T-helper 17 cell (primary cell): ENCODE measurements at places on chromosomes 7 and 10.

- no peak for DNase-seq
These were observed 77.1 kb downstream of the MAP3K8 start for GRCh38 chr10:30510932-30511700.

- DNase-seq, result no peak
These were observed 193.6 kb downstream of the MAD1L1 start for GRCh38 chr7:2038931-2039728.

DNA sequence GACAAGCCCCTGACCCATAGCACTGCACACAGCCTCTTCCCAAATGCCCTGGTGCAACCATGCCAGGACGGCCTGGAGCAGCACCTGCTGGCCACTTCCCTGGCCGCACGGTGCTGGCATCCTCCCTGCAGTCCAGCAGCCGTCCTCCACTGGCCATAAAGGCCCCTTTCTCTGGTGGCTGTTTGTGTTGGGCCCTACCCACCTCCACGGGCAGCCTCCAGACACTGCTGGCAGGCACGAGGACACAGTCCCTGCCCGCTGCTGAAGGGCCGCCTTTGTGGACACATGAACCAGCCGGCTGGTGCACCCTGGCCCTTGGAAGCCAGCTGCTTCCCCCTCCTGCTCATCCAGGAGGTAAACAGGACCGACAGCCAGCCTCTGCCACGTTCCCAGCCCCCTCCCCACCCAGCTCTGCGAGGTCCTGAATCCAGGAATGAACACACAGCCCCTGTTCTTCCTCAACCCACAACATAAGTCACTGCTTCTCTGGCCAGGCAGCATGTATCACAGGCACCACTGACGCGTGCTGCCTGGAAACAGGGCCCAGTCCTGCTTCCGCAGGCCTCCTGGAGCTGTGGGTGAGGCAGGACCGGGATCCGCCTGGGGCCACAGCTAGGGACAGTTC lies 43.8 kb downstream of the SPOCK2 start:
- no peak for DNase-seq

DNA sequence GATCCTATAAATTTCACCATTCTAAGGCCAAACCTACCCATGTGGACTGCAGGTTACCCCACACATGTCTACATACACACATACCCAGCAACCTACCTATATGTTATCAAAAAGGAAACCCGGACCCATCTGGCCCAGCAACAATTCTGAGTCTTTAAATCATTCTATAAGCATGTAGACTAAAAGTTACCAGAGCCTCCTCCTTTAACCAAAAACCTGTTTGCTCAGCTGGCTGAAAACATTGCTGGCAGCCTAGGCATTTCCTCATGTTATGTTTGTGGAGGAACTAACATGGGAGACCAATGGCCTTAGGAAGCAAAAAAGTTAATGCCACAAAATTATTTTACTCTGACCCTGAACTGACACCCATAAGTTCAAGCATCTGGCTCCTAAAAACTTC lies 5.3 kb upstream of the ADCK2 start:
- DNase-seq, result no peak

- DNase-seq, result no peak
These were observed 10.5 kb upstream of the HYCC1 start for GRCh38 chr7:23024454-23024853.

DNA sequence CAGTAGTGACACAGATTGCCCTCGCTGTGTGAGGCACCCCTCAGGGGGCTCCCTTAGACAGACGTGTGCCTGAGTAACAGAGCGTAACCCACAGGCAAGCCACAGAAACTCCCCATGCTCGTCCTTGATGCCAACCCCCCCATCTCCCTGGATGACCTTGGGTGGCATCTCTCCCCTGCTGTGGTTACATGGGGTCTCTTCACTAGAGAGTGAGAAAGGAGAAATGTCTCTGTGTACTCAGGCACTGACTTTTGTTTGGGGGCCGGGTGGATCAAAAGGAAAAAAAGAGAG lies 1.1 kb upstream of the ASB10 start:
- DNase-seq, result no peak

DNA sequence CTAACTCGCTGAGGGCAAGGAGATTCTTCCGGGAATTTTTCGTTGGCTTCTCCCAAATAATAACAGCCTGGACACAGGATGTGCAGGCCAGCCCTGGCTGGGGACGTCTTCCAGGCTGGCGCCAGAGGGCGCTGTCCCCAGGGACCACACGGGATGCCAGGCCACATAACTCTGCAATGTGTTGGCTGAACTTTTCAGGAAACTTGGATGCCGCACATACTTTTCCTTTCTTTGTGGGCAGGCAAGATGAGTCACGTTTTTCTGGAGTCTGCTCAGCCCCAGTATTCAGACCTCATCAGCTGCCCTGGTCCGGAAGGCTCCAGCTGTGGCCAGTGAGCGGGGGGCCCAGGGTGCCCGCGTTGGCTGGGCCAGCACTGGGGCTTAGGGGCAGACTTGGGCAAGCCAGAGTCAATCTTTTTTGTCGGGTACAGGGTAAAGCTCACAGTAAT lies 122.7 kb downstream of the PRKAG2 start:
- DNase-seq, result no peak

GRCh38 chr10:72263613-72264241 lies 10.0 kb upstream of the DDIT4 start:
- DNase-seq, result peak; percentile 32

DNA sequence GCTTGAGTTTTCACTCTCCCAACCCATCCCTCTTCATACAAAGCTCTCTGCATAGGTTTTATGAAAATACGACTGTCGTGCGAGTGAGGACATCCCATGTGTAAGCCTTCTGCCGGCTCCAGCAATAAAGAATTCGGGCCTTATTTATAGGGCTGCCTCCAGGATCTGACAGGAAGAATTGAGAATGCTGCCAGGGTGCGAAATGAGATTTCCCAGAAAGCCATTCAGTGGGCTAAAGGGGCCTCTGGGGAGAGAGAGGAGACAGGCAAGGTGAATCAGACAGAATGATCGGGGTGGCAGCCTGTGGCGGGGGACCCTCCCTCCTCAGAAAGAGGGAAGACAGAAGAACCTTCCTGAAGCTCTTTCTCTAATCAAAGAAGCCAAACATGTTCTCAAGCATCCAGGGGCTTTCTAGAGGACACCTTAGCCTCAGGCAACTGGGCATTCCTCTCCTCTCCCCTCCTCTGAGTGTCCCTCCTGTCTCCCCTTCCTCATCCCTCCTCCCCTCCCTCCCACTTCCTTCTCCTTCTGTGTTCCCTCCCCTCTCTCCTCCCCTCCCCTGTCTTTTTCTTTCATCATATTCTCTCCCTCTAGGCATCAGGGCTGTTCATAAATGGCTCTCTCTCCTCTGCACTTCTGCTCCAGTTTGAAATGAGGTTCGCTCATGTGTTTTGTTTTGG lies 410.9 kb downstream of the TYW1 start:
- no peak for DNase-seq

- DNase-seq, result no peak
These were observed 128.1 kb downstream of the ZNF438 start for GRCh38 chr10:30903397-30904138.

- no peak for DNase-seq
These were observed 196.6 kb downstream of the DIP2C start for GRCh38 chr10:492836-493235.

GRCh38 chr7:149627911-149628310 lies 130.3 kb upstream of the ZNF746 start:
- DNase-seq, result no peak

DNA sequence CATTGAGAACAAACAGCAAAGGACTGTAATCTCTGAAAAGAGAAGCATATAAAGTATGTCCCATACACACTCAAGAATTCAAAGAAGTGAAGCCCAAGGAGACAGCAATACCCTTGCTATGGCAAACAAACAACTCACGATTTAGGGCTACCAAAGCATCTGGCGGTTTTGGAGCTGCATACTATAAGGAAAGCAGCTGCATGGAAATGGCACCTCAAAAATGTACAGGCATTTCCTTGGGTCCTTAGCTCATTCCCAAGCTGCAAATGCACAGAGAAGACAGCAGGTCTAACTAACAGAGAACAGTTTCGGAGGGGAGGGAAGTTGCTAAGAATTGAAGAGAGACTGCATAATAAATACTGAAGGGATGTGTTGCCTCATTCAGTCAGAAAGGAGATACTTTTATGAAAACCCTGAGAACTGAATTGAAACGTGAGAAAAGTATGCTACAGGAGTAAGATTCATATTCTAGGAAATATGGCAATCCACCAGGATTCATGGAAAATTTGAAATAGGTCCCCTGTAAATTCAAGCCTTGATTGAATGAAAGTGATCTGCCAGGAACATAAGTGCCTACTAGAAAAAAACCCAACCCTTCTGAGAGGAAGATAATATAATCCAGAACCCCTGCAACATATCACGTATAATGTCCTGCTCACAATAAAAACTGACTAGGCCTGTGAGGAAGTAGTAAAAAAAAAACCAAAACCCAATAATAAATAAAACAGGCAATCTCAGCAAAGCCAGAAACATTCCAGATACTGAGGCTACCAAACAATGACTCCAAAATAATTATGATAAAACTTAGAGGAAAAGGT lies 36.4 kb downstream of the CUBN start:
- DNase-seq, result no peak

- no peak for DNase-seq
These were observed 193.9 kb downstream of the ANKRD7 start for GRCh38 chr7:118418433-118418832.
